ENCODE measurements at places on chromosomes 6 and 20. TPM values are rescaled to one million over a fixed set of nuclear protein-coding genes. Genes with fewer than 3 reads are reported as not detected.
A peak's percentile ranks its signal among the peaks of the same experiment; 100 is the strongest.

Gene RHAG
- total RNA-seq, result 345 TPM

Gene CALHM4
- not detected for total RNA-seq

Gene COMMD7
- total RNA-seq, result 9.1 TPM

Gene ID1
- total RNA-seq, result 46.4 TPM

Gene ANKRD6
- total RNA-seq, result 4.1 TPM

Gene MRAP2
- 0.08 TPM for total RNA-seq

Gene BMP5
- 0.79 TPM for total RNA-seq

Gene XKR7
- total RNA-seq, result 0.05 TPM

Gene SGK2
- 33.8 TPM for total RNA-seq

Gene UBD
- total RNA-seq, result 35.1 TPM

Gene BPIFB4
- not detected for total RNA-seq

Gene C2
- total RNA-seq, result 354 TPM

- H3K36me3 ChIP-seq, result no peaks in the 10 kb centered on the region
- no peak for DNase-seq
- H3K4me1 ChIP-seq, result no peaks in the 10 kb centered on the region
- no peak overlapping the region for H3K4me3 ChIP-seq
- H3K27me3 ChIP-seq, result no peaks in the 10 kb centered on the region
- H3K27ac ChIP-seq, result no peak overlapping the region
These were observed 38.9 kb downstream of the DLL1 start for GRCh38 chr6:170251776-170252571.

DNA sequence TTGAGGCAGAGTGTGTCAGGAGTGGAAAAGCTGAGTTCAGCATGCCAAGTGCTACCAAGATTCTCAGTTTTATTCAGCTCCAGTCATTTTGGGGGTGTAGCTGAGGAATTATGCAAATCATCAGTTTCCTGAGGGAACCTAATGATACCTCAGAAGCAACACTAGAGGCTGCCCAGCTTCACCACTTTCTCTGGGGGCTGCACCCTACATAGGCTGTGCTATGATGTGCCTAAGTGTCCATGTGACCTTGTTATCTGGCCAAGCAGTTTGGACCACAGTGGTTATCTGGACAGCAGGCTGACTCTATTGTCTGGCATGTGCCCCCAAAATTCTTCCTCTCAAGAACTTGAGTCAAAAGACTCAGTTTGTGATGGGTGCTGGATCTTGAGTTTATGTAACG is 374.6 kb upstream of the SYNCRIP start:
- H3K36me3 ChIP-seq, result no peaks in the 10 kb centered on the region
- H3K27ac ChIP-seq, result no peak overlapping the region
- no peak for DNase-seq
- no peaks in the 10 kb centered on the region for H3K4me1 ChIP-seq
- no peaks in the 10 kb centered on the region for H3K27me3 ChIP-seq

GRCh38 chr6:160801418-160801817 is 99.4 kb downstream of the PLG start:
- H3K27ac ChIP-seq, result no peak overlapping the region
- H3K27me3 ChIP-seq, result no peaks in the 10 kb centered on the region
- no peaks in the 10 kb centered on the region for H3K36me3 ChIP-seq

GRCh38 chr20:50491926-50492634 is 18.1 kb upstream of the PTPN1 start:
- H3K27me3 ChIP-seq, result no peaks in the 10 kb centered on the region
- H3K4me3 ChIP-seq, result no peak overlapping the region
- H3K4me1 ChIP-seq, result no peaks in the 10 kb centered on the region
- DNase-seq, result no peak
- no peak overlapping the region for H3K27ac ChIP-seq

GRCh38 chr6:56096946-56097621 is 150.3 kb downstream of the COL21A1 start:
- no peaks in the 10 kb centered on the region for H3K27me3 ChIP-seq
- no peak overlapping the region for H3K4me3 ChIP-seq
- no peaks in the 10 kb centered on the region for H3K36me3 ChIP-seq

DNA sequence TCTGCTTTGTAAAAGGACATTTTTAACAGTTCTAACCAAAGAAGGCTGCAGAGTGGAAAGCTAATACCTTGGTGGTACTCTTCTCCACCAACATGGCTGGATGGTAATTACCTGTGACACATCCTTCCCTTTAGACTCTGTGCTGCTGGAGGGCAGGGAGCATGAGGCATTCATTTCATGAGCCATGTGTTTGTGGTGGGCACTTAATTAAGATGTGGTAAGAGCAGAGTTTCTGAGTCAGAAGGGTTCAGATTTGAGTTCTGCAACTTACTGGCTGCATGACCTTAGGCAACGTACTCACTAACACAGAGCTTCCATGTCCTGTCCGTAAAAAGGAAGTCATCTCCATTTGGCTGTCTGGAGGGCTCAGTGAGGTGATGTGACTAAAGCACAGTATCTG is 9.1 kb upstream of the ZNF133 start:
- no peaks in the 10 kb centered on the region for H3K4me1 ChIP-seq
- H3K4me3 ChIP-seq, result no peak overlapping the region
- H3K36me3 ChIP-seq, result no peaks in the 10 kb centered on the region
- DNase-seq, result no peak
- H3K27me3 ChIP-seq, result peaks cover 6% of the 10 kb centered on the region

GRCh38 chr20:57605045-57605444 is 15.2 kb downstream of the ZBP1 start:
- no peaks in the 10 kb centered on the region for H3K36me3 ChIP-seq
- no peak overlapping the region for H3K27ac ChIP-seq
- DNase-seq, result no peak
- no peak overlapping the region for H3K4me3 ChIP-seq

DNA sequence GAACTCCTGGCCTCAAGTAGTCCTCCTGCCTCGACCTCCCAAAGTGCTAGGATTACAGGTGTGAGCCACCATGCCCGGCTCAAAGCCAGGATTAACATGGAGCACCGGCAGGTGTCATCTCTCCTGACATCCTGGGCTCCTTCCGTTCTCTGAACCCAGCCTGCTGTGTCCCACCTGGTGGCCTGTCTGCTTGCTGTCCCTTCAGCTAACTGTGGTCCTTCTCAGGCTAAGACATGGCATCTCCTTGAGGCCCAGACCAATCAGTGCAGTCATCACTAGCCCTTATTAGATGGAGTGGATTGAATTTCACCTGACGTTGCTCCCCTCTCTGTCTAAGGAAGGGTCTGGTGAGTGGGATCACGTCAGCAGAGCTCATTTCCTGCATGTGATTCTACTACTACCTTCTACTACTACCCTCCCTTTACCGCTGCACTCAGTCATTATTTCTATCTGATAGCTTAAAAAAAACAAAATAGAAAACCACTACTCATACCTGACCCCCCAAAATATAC is 28.0 kb upstream of the SYNJ2 start:
- peaks cover 9% of the 10 kb centered on the region for H3K4me1 ChIP-seq
- H3K27me3 ChIP-seq, result no peaks in the 10 kb centered on the region
- no peaks in the 10 kb centered on the region for H3K36me3 ChIP-seq
- peak overlapping the region; percentile 49 for H3K27ac ChIP-seq
- DNase-seq, result no peak
- H3K4me3 ChIP-seq, result no peak overlapping the region

Data from liver (tissue), 10 donors.